ENCODE measurements at places on chromosomes 1 and 21.

DNA sequence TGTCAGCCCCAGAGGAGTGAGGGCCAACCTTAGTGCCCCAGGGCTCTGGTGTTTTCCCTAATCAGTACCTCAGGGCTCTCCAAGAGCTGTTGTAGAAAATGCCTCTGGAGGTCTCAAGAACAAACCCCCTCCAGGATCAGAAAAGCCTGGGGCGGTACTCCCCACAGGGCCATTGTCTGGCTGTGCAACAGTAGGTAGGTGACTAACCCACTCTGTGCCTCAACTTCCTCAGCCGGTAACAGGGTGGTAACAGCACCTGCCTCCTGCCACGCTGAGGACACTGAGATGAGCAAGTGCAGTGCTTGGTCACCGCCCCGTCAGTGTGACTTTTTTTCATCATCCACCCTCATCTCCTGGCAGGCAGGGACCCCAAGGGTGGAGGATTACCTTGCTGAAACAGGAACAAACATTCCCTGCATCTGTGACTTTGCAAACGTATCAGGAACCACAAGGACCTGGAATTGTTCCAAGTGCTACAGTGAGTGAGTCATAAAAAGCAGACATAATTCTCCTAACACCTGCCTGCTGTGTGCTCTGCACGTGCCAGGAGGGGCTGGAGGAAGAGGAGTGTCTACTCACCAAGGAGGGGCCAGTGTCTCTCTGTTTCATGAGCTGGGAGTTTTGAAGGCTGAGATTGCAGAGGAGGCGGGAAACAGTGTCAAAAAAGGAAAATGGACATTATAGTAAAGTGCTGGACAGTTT is 440.8 kb downstream of the NPHP4 start:
- DNase-seq = no peak

DNA sequence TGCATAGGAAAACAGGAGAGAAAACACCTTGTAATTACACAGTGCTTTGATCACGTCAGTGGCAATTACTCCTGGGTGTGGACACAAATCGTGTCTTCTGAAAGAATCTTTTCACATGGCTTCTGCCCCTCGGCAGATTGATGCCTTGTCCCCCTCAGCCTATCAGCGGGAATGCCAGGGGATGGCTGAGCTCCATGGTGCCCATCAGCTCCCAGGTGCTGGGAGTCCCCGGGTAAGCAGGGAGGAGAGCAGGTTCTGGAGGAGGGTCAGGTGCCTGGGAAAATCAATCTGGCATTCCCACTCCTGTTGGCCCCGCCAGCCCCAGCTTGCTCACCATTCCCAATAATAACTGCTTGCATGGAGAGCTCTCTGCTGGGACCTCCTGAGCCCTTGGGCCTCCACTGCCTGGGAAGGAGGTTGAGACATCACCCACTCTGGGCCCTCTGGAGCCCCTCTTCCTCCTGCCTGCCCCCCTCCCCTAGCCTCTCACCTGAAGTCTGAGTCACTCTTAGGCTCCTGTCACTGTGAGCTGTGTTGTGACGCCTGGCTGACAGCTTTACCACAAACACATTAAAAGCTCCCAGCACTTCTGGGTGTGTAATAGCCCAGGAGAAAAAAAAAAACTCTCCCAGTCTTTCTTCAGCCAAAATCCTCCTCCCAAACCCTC is 4.9 kb downstream of the CAMK2N1 start:
- DNase-seq = no peak

DNA sequence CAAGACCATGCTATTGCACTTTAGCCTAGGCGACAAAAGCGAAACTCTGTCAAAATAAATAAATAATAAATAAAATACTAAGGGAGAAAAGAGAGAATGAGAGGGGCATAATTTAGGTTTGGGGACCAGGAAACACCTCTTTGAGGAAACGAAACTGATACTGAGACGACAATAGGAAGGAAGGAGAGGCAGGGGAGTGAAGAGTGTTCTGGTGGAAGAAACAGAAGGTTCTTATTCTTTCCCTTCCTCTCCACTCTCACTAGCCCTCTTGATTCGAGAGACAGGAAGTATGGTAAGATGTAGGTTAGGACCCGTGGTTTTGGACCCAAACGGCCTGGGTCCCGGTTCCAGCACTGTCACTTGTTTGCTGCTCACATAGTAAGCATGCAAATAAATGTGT is 1.6 kb upstream of the NKAIN1 start:
- no peak for DNase-seq

GRCh38 chr1:97824624-97825023 is 96.2 kb downstream of the DPYD start:
- no peak for DNase-seq

GRCh38 chr1:23237508-23237907 is 20.2 kb upstream of the HTR1D start:
- DNase-seq = no peak

DNA sequence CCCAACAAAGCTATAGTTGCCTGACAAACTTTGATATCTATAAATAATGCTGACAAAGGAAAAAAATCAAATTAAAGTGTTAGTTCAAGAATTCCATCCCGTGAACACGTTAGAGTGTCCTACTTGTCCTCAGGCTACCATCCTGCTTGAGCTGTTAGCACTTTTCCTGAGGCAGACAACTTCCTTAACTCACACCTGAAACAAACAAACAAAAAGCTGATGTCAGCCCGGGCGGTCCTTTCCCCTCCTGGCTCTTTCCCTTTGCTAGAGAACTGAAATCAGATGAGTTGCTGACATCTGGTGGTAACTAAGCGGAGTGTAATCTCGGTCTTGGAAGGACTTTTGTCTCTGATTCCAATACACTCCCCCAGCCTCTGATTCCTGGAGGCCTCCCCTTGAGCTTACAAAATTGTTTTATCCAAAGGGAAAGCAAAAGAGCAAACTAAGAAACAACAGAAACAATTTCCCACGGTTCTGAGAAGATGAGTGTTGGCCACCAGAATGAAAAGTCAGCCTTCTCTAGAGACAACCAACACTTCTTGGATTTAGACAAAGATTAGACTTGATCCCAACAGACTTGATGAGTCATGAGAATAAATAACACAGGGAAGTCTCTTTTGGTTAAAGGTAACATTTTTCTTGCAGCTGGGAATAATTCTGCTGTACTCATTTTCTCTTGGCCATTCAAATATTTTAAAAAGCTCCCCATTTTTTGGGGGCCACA is 135.4 kb downstream of the PROX1 start:
- DNase-seq = peak; percentile 46

Measured in left ventricle myocardium superior (tissue), 1 donor.